Stimulated activated CD4-positive, alpha-beta T cell treated with anti-CD3 and anti-CD28 coated beads, TNF-alpha, amount 100 ng/mL, for 24 hours (primary cell): ENCODE measurements at places on chromosomes 3 and 15.

GRCh38 chr3:98777286-98777685 lies 14.1 kb downstream of the ST3GAL6 start:
- no peak for DNase-seq

DNA sequence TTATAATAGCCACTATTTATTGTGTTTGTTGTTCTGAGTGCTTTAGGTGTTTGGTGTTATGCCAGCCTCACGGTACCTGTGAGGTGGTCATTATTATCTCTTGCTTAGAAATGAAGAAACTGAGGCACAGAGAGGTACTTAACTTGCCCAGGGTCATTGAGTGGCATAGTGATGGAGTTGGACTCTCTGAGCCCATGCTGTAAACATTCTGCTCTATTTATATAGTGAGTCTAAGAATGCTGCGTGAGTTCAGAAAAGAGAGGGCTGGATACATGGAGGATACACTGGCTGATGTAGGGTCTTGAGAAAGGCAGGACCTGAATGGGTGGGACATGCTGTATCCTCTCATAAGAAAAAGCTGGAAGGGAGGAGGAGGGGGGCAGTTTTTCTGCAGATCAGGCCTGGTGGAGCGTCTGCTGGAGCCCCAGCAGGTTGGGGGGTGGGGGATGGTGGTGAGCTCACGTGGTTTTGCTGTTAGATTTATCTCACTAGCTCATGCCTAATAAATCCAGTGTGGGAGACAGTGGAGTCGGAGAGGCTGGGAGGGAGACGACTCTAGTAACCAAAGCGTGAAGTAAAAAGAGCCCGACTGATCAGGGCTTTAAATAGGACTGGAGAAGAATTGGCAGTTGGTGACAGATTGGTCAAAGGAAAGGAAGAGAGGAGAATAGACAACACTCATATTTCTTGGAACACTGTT lies 16.0 kb downstream of the MED12L start:
- no peak for DNase-seq

- no peak for DNase-seq
These were observed 2.9 kb downstream of the HACD3 start for GRCh38 chr15:65533057-65533756.

- DNase-seq, result no peak
These were observed 25.0 kb downstream of the RGMA start for GRCh38 chr15:93063796-93064690.

DNA sequence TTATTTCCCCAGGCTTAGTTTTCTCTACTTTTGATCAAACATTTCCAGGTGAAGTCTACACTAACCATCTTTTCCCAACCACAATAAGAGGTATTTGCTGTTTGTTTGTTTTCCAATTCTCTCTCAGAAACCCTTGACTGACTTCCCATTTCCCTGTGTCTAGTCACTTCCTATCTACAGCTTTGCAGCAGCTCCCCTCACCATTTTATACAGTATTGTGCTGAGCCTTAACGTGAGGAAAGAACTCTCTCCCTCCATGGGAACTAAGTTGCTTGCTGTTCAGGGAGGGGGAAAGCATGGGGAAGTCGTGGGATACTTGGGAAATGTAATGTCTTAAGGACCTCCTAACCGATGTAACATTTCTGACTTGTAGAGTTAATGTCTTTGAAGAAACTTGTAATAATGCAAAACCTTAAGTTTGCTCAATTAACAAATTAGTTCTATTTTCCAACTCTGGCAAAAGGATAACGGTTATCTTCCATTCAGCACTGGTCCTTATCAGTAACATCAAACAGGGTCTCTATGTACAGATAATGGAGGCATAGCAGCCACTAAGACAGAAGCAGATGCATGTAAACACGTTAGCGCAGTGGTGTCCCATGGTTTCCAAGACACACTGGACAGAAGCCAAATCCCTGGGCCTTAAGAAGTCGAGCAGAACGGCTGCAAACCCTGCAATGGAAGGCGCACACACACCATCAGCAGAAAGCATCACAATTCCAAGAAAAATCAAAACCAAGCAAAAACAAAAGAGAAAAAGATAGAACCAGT lies 39.7 kb downstream of the NPTN start:
- no peak for DNase-seq

- DNase-seq, result no peak
These were observed 24.9 kb downstream of the TTC14 start for GRCh38 chr3:180626844-180627243.

DNA sequence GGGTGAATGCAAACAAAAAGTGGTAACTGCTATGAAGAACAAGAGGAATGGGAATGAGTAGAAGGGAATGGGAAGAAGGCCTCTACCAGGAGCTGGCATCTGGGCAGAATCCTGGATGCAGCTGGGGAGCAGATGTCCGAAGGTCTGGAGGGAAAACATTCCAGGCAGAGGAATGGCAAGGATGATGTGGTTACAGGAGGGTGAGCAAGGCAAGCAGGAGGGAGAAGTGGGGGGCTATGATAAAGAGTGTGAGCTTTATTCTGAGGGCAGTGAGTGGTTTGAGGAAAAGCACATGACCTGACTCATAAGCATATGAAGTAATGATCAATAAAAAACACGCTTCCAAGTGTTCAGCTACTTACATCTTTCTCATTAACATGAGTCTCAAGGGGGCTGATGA lies 17.1 kb downstream of the SKIC8 start:
- DNase-seq, result no peak

DNA sequence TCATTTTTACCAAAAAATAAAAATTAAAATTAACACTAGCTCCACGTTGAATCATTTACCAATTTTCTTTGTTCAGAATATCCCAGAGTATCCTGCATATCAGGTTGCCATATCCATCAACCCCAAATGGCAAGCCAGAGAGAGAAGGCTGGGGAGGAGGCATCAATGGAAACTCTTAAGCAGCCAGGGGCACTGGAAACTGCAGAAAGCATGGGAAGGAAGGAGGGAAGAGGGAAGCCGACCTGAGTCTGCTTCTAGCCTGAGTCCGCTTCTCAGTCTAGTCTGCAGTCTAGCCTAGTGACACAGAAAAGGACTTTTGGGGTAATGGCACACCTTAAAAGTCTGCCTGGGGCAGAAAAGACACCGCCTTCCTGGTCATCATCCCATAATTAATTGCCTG lies 1.6 kb upstream of the MTHFS start:
- no peak for DNase-seq

DNA sequence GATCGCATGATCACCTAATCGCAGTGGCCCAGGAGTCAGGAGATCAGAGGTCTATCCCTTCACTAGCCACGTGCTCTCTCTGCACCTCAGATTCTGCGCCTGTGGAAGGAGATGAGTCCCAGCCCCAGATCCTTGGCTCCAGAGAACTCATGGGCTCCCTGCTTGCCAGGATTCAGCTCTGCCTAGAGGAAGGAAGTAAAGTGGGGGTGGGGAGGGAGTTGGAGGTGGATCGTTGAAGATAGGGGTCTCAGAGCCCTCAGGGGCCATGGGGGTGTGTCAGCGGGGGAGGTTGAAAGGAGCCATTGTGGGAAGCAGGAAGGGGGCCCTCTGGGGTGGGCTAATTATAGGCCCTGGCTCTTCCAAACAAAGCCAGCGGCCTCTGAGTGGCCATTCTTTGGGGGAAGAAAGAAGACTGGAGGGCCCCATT lies 11.3 kb upstream of the STRA6 start:
- no peak for DNase-seq

GRCh38 chr3:38834110-38834509 lies 18.1 kb upstream of the SCN10A start:
- no peak for DNase-seq

- no peak for DNase-seq
These were observed 29.6 kb downstream of the TPM1 start for GRCh38 chr15:63072023-63072650.
